ENCODE measurements at places on chromosomes 11 and 22.

DNA sequence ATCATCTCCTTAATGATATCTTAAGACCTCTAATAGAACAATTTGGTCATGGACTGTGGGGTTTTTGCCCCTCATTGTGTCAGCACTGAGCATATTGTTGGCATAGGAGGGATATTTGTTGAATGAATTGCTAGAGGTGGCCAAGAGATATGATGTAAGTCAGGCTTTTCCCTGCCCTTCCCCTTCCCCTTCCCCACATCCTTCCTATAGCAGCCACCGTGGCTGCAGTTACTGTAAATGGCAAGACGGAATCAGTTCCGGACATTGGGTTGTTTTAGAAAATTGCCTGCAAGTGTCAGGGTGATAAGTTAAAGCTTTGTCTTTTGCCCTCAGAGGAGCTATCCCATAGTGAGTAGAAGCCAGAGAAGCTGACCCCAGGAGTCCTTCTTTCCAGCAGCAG is 23.0 kb downstream of the LIMK2 start:
- no peak for DNase-seq

DNA sequence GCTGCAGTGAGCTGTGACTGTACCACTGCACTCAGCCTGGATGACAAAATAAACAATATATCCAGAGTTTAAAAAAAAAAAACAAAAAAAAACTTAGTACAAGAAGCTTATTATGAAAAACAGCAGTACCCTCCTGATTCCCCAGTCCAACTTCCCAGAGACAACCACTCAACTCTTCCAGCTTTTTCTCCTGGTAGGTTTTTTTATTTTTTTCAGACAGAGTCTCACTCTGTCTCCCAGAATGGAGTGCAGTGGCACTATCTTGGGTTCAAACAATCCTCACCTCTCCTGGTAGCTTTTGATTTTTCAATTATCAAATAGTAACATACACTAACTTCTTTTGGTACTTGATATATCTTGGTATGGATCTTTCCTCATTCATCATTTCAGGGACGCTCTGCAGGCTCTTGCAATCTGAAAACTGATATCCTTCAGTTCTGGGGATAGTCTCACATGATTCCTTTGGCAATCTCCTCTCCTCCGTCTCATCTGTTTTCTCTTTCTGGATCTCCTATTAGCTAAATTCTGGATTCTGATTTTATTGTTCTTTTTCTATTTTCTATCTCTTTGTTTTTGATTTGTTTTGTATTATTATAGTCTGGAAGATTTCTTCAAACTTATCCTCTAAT is 44.9 kb downstream of the ALG9 start:
- no peak for DNase-seq

GRCh38 chr11:66996609-66997273 is 21.6 kb downstream of the C11orf86 start:
- DNase-seq, result no peak

DNA sequence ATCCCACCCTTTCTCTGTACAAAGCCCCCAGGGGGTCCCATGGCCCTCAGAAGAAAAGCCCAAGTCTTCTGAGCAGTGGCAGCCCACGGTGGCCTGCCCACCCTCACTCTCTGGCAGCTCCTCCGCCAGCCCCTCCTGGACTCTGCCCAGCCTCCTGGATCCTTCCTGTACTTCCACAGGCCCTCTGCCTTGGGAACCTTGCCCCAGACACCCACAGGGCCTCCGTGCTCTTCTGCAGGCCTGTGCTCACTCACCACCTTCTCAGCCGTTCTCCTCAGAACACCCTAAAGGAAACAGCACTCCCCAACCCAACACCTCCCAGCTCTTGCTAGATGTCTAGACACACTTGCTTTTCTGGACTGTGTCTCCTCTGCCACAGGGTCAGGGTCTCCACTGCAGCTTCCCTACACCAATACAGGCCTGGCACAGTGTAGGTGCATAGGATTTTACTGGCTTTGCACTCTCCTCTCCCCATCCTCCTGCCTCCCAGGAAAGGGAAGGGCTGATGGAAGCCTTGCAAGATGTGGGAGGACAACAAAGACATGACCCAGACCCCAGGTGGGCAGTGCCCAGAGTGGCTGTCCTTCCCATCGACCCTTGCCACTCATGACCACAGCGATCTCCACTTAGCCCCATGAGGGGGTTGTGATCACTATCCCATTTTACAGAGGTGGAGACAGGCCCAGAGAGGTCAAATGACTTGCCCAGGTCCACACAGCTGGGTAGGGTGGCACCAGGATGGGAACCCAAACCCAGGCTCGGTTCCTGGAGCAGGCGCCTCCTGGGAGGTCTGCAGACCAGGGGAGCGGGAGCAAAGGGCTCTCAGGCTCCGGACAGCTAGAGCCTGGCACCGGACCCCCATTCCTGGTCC is 2.0 kb downstream of the SCARF2 start:
- no peak for DNase-seq

DNA sequence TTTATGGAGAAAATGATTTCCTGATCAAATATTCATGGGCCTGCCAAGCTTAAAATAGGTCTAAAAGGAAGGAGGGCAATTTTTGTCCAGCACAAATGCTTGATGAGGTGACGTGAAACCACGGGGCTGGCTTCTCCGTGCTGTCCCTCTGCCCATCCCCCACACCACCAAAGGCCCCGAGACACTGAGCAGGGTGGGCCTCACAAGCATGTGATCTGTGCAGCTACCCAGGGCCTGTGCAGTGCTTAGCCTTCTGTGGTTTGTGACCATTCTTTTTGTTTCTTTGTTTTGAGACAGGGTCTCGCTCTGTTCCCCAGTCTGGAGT is 94.8 kb upstream of the RTL6 start:
- no peak for DNase-seq

Measured in stimulated activated CD8-positive, alpha-beta memory T cell treated with anti-CD3 and anti-CD28 coated beads, Interleukin-4, amount 100 ng/mL, for 1 hour (primary cell).